Prostate gland (tissue), 2 donors: ENCODE measurements at places on chromosomes 1 and 21.

DNA sequence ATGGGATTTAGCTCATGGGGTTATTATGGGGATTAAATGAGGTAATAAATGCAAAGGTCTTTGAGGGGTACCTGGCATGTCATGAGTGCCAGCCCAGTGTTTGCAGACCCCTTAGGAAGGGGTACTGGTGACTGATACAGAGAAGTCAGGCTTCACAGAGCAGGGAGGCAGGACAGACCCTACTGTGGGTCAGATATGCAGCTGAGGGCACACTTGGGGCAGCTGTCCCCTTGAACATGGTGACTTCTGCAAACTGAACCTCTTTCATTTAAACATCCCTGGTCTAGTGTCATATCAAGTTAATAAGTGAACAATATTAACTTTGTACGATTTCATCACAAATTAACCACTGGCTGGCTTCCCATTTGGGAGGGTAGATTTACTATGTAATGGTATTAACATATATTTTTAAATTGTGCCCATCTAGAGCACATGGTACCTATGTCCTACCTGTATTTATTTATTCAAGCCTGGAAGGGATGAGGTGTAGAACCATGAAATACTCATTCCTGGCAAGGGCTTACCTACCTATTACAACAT lies 25.9 kb downstream of the STPG1 start:
- no peak for DNase-seq

DNA sequence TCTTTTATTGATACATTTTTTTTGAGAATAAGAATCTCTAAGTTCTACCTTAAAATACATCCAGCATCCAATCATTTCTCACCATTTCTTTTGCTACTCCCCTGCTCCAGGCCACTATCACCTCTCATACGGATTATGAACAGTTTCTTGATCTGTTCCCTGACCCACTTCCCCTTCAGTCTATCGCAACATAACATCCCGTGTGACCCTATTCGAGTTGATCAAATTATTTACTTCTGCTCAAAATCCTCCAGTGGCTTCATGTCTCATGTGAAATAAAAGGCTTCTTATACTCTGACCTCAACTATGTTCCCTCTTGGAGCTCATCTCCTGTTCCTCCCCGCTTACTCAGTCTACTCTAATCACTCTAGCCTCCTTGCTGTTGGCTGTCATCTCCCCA lies 5.2 kb downstream of the ALG14 start:
- no peak for DNase-seq

GRCh38 chr1:211632808-211633523 lies 42.5 kb downstream of the NEK2 start:
- peak; percentile 71 for DNase-seq

DNA sequence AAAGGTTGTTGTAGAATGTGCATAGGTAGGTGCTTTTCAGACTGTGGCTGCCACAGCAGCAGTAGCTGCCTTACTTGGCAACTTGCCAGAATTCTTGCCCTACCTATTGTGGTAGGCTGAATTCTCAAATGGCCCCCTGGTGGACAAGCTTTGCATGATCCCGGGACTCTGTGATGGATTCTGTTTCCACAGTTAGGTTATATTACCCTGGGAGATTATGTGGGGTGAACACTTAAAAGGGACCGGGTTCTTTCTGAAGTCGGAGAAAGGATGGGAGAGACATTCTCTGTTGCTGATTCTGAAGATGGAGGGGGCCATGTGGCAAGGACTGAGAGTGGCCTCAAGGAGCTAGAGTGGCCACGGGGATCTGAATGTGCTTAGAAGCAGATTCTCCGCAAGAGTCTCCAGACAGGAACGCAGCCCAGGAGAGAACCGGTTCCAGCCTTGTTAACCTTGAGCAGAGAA lies 32.1 kb upstream of the KCNE1 start:
- peak; percentile 77 for DNase-seq

- DNase-seq = no peak
Measured at GRCh38 chr1:145935708-145936107, 8.4 kb upstream of the RBM8A start.

DNA sequence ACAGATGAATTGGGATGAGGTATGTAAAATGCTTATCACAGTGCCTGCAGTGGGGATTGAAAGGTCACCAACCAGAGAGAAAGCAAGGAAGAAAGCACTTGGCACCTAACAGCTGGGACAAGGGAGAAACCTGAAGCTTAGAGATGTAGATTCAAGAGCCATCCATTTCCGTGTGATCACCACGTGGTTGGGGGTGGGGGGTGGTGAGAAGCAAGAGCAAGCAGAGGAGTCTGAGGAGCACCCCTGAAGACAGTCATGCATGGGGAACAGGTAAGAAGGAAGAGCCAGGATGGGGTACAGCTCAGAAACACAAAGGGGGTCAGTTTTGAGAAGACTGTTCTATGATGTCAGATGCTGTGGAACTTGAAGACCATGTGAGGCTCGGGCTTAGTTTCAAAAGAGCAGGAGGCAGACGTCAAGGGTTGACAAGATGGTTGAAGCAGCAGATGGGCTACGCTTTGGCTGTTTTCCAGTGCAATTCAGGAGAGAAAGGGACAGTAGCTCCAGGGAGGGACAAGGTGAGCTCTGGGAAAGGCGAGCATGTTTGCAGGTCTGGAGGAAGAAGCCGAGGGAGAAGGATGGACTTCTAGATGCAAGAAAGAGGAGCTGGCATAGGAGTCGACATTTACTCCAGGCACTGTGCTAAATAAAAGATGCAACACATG lies 17.4 kb downstream of the KANK4 start:
- no peak for DNase-seq

DNA sequence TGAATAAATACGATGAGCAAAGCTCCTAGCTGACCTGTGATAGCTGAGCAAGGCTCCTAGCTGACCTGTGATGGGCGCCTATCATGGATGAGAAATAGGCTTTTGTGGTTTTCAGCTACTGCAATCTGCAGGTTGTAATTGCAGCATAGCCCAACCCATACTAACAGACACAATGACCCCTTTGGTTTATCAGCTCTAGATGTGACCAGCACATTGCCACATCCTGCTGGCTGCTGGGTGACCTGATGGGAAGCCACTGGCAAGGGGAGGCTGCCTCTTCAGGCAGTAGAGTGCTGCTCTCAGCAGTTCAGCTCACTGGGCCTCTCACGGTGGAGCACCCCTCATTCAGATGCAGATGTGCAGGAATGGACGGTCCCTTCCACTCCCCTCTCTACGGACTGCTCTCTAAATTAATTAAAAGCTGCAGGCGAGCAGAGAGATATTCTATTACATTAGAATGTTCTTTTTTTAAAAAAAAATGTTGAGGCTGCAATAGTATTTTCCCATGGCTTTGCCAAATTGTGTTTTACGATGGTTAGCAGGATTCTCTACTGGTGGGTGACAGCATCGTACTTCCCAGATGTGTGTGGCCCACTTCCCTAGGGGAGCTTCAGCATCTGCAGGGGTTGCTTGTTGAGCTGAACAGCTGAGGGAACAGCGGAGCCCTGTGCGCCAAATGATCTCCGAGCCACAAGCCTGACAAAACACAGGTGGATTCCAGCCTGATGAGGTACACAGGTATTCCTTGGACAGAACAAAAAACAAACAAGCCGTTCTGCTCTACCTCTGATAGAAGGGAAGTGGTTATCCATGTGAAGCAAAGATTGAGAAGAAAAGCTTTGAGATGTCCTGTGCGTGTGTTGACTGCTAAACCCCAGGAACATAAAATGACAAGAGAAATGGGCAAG lies 65.0 kb downstream of the SYT6 start:
- DNase-seq = no peak

GRCh38 chr1:14215151-14215550 lies 383.3 kb upstream of the KAZN start:
- no peak for DNase-seq

DNA sequence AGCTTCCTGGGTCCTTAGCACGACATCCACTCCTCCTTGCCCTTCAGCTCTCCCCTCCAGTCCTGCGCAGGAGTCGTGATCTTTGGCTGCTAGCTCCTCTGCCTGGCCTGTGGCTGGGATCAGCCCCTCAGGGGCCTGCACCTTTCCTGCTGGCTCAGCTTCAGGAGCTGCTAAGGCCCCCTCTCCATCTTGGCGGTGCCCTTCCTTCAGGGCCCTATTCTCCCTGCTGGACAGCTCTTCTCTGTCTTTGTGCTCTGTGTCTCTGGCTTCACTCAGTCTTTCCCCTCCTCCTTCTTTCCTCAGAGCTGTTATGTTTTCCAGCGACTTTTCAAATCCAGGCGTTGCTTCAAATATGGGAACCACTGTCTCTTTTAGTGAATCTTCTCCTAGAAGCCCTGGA lies 59.5 kb upstream of the LRRC53 start:
- DNase-seq = no peak

- no peak for DNase-seq
Measured at GRCh38 chr1:207815913-207816291, 64.0 kb downstream of the CD46 start.

DNA sequence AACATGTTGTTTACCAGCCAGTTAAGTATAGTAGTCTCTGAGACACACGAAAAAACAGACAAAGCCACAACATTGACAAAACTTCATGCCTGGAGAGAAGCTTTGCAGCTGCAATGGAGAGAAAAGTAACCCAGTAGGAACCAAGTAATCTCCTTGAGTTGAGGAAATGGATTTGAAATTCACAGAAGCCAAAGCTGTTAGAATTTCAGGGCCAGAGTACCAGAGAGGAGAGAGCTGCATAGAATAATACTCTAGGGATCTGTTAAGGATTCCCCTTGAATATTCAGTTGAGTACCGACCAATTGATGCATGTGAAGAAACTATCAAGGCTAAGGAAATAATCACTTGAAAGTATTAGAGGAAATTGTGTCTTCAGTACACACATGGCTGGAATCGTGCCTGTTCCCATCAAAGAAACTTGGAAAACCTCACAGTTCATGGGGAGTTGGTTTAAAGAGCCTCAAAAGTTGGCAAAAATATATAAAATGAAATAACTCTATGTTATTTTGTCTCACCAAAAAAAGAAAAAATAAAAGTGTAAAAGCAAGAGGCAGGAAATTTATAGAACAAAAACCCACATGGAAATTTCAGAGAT lies 324.0 kb upstream of the NEGR1 start:
- DNase-seq = no peak

DNA sequence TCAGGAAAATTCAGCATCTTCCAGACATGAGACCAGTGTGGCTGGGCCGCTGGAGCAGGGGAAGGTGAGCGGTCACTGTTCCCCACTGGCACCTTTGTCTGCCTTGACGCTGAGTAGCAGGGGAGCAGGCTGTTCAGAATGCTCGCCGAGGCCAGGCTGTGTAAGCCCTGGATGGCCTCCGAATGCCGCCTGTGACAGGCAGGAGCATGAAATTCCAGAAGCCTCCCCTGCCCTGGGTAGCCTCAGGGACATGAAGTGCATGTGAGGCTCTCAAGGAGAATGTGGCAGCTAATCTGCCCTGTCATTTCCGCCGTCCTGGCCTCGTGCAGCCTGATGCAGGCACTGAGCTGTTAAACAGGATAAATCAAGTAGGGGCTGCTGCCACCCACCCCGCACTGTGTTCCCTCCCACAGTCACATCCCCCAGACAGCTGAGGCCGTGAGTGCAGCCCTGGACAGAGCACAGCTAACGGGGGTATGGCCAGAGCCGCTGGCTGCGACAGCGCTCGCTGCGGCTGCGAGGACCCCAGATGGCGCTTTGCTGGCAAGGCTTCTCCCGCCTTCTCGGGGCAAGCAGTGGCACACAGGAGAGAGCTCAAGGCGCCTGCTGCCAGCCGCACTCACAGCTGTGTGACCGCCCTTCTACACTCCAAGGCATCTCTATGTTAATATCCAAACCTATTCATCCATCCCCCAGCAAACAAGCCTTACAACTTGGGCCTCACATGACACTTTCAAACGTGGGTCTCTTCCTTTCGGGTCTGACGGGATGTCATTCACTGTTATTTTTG lies 105.0 kb upstream of the COL6A1 start:
- DNase-seq = no peak

GRCh38 chr1:233168384-233168783 lies 127.1 kb downstream of the PCNX2 start:
- no peak for DNase-seq

GRCh38 chr1:229035748-229036082 lies 235.2 kb upstream of the RAB4A start:
- DNase-seq = no peak

- no peak for DNase-seq
Measured at GRCh38 chr1:22376976-22377375, 74.7 kb upstream of the ZBTB40 start.

- no peak for DNase-seq
Measured at GRCh38 chr1:92184632-92185031, 33.1 kb upstream of the C1orf146 start.

DNA sequence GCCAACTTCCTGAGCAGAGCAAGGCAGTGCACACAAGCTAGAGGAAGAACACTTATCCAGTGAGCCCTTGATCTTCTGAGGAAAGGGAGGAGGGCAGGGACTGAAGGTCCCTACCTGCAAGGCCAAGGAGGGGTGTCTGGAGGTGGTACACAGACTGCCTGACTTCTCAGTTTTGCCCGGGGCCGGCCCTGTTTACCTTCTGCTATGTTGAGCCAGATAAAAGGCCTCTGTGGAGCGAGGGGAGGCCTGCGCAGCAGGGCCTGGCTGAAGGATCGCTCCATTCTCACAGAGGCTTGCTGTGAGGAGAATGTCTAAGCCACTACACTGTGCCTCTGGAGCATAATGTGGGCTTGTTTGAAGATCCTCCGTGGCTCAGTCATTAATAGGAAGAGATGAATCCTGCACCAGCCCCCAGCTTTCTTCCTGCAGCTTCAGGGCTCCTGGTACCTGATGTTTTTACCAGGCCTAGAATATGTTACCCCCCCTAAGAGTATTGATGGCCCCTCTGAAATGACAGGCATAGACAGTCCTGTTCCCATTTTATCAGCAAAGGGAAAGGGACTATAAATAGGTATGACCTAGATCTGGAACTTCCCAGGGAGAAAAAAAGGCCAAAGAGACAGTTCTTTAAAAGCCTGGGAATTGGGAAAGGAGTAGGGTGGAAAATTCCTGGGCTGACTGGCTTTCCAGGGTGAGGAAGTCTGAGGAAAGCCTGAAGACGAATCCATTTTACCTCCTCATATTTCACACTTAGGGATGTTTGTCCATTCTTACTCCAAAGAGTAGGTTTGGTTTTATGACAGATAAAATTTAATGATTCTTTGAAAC lies 4.7 kb downstream of the POGK start:
- no peak for DNase-seq

- DNase-seq = no peak
Measured at GRCh38 chr1:208476846-208477170, 232.6 kb upstream of the PLXNA2 start.
